ENCODE measurements at places on chromosomes 5 and 9.

GRCh38 chr9:127136880-127137639, 14.6 kb upstream of the ANGPTL2 start:
- no peak for DNase-seq

GRCh38 chr5:154479160-154479943, 1.3 kb upstream of the HAND1 start:
- no peak for DNase-seq

GRCh38 chr5:111071413-111071812, at the start of gene TSLP:
Gene TSLP, plus strand, starts transcription at chr5:111071713. Its CDS starts 178 bp downstream, at chr5:111071891.
- DNase-seq, result no peak

- no peak for DNase-seq
These were observed 83.0 kb downstream of the GABBR2 start for GRCh38 chr9:98625728-98626127.

- DNase-seq, result no peak
These were observed 11.2 kb downstream of the ANKRD31 start for GRCh38 chr5:75225506-75225905.

DNA sequence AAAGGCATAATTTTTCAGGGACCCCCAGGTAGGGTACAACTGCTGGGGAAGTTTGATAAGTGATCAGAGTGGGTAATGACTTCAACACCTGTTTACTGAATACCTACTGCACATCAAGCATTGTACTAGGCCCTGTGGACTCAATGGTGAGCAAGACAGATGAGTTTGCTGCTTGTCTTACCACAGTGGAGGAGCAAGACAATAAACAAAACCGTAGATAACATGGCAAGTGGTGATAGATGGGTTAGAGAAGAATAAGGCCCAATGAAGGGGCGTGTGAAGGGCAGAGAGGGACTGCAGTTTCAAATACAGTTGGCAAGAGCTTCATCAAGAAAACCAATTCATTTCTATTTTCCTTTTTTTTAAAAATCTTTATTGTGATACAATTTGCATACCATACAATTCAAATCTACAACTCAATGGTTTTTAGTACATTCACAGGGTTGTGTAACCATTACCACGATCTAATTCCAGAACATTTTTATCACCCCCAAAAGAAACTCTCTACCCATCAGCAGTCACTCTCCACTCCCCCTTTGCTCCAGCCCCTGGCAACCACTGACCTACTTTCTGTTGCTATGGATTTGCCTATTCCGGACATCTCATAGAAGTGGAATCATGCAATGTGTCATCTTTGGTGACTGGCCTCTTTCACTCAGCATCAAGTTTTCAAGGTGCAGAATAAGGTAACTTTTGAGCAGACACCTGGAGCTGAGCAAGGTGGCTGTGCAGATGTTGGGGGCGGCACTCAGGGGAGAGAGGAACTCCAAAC, 31.9 kb upstream of the HAND1 start:
- DNase-seq, result no peak

- no peak for DNase-seq
These were observed 252.5 kb downstream of the SLIT3 start for GRCh38 chr5:169048181-169049125.

DNA sequence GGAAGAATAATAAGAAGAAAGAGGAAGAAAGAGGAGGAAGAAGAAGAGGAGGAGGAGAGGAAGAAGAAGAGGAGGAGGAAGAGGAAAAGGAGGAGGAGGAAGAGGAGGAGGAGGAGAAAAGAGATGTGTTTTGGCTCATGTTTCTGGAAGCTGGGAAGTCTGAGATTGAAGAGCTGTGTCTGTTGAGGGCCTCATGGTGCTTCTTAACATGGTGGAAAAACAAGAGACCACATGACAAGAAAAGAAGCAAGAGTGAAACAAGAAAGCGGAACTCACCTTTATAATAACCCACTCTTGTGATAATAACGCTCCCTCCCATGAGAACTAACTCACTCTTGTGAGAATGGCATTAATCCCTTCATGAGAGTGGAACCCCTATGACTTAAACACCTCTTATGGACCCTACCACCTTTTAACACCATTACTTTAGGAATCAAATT, 36.1 kb upstream of the RANBP6 start:
- no peak for DNase-seq

- no peak for DNase-seq
These were observed 350.6 kb downstream of the MLLT3 start for GRCh38 chr9:20271723-20272122.

DNA sequence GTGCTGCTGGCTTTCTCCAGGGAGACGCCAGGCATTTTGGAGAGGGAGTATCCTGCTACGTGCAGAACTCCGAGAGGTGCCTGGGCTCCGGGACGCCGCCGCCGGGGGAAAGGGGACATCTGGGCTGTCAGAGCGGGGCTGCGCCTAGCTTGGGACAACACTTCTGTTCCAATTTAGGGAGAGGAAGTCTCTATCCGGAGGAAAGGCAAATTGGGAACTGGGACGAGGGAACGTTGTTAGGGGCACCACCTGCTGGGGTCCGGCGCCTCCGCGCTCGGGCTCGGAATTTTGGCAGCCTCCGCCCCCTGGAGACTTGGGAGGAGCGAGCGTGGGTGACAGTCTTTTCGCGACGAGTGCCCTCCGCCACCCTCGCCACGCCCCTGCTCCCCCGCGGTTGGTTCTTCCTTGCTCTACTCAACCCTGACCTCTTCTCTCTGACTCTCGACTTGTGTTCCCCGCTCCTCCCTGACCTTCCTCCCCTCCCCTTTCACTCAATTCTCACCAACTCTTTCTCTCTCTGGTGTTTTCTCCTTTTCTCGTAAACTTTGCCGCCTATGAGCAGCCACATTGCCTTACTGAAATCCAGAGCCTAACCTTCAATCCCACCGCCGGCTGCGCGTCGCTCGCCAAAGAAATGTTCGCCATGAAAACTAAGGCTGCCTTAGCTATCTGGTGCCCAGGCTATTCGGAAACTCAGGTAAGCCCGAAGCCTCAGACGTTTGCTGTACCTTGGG, 1.6 kb downstream of the TSLP start:
- DNase-seq, result peak; percentile 49

DNA sequence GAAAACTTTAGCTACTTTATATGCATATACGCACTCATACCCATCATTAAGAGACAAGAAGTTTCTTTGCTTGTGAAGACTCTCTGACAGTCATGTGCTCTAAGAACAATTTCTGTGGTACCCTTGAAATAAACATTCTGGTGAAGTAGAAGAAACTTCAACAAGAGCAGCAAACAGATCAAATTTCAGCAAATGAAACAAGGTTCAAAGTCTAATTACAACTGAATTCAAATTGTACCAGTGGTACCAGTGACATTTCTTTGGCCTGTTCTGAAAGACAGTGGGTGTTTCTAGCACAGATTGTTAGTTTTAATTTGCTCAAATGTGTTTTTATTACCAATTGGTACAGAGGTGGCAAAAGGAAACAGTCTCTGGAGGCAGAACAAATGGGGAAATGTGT, 391.0 kb downstream of the CHSY3 start:
- no peak for DNase-seq

GRCh38 chr9:127980060-127980705, 606 bp downstream of the EEIG1 start:
- peak; percentile 48 for DNase-seq

- DNase-seq, result peak; percentile 93
These were observed 24.8 kb upstream of the IER5L start for GRCh38 chr9:129202613-129203555.

DNA sequence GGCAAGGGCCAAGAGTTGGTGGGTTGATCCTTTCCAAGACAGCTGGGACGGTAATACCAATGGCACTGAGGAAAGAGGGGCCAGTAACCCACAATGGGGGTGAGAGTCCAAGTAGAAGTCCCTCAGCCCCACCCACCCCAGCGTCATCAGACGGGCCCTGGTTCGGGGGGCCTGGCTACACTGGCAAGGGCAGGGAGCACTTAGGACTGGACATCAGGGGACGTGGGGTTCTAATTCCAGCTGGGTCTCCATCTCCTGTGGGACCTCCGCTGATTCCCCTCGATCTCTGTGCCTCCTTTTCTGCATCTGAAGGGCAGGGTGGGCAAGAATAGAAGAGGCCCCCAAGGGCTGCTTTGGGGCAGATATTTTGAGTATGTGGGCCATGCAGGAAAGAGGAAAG, 53.5 kb upstream of the FCN1 start:
- no peak for DNase-seq

DNA sequence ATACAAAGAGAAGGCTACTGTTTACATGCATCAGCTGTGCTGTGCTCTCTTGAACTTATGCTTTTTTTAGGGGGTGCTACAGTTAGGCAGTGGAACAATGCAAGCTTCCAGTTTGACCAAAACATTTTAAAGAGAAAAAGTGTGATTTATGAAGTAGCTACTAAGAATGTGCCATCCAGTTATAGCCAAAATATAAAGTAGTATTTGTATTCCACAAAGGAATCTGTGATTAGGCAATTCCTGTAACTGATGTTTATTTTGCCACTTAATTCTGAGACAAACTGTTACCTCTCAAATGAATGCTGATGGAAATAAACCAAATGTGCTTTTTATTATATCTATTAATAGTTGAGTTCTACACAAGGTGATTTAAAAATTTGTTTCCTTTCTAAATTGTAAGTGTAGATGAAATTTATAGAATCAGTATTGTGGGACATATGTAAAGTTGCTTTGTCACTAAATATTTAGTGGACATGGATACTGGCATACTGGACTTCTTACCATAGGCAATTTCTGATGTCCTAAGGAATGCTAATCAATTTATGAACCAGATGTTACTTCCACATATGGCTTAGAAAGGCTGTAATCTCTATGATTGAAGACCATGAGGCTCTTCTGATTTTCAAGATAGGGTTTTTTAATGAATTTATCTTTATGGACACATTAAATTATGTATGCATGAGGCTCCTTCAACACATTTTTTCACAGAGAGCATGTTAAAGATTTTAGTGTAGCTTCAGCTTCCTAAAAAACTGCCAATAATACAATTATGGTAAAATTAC, 410.2 kb downstream of the PRR16 start:
- DNase-seq, result no peak

DNA sequence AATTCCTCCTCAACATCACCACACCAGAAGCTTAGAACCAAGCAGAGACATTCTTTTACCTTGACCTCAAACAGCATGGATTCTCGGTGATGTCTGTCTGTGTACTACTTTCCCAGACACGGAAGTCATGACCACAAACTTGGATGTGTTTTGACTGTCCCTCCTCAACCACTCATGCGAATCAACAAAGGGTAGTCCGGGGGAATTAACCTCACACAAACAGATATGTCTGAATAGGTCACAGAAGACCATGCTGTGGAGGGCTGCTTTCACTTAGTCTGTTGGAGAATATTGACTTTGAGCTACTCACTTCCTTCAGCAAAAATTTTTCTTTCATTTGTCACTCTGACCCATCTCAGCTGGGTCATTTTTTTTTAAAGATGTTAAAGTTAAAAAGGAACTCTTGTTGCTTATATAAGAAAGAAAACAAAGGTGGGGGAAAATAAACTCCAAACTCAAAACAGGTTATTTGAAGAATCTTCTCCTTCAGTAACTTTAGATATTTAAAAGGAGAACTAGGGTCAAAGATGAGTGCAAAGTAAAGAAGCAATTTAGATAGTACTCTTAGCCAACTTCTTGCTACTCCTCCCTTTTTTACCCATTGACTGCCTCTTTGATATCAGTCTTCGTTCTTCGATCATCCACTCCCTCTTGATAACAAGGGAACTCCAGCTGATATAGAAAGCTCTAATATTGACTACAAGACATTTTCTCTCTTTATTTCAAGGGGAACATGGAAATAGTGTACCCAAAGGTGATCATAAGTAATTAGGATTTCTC, 343.4 kb upstream of the CDH6 start:
- DNase-seq, result no peak

DNA sequence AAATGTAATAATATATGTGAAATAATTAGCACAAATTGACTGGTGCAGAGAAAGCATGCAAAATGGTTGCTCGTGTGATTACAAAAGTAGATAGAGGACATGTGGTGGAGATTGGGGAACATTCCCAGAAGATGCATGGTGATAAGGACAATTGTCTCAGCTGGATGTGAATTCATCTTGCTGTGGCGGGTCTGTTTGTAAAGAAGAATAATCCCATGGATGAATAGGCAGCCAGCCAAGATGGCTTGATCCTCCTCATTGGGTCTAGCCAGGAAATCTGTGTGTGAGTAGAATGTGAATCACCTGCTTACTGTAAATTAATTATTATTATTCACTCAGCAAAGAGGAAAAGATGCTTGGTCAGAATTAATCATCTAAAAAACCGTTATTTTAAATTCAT, 12.6 kb upstream of the DPYSL3 start:
- DNase-seq, result no peak

GRCh38 chr5:73917433-73917832, 291.4 kb downstream of the ARHGEF28 start:
- DNase-seq, result no peak

DNA sequence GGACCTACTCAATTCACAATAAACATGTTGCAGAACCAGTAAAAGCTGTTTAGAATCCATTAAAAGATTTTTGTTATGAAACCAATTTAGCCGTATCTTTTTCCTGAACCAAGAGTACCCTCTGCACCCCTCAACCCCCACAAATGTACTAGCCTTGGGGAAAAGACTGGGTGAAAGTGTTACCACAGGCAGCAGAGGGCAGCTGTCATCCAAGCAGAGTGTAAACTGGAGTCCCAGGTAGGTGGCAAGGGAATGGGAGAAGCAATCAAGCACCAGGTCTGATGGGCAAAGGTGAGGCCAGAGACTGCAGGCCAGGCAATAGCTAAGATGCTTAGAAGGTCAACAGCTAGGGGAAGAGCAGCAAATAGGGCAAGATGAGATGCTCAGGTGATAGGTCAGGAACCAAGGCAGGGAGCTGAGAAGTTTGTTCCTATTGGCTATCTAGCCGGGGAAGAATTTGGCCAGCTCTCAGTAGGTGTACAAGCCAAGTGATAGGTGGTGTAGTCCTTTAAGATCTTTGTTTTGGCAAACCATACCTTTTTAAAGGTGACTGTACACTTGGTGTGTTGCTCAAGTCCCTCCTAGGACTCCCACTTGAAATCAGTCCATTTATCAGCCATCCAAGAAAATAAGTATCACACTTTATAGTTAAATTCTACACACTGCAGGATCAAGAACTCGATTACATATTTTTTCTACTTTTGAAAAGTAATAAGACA, 77.8 kb upstream of the CCDC112 start:
- DNase-seq, result no peak

All from CD4-positive, alpha-beta T cell treated with Interleukin-17A for 1 hour (primary cell).